ENCODE measurements at places on chromosomes 5 and 9.

GRCh38 chr5:146112476-146112875 lies 7.1 kb upstream of the PLAC8L1 start:
- no peak for DNase-seq

GRCh38 chr5:143985832-143986515 lies 174.0 kb downstream of the HMHB1 start:
- no peak for DNase-seq

DNA sequence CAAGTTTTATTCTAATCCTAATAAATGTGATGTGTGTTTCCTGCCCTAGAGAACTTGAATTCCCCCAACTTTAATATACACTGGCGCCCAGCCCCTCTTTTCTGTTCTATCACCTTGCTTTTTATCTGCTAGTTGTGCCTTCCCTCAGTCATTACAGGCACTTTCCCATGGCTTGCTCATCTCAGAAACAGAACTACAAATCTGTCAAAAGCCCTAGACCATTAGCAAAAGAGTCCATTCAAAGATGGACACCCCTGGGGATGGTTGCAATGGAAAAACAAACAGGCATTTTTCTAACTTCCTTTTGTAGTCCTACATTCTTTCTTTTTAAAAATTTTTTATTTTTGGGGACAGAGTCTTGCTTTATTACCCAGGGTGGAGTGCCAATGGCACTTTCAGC lies 48.2 kb downstream of the FRMD3 start:
- DNase-seq: no peak

DNA sequence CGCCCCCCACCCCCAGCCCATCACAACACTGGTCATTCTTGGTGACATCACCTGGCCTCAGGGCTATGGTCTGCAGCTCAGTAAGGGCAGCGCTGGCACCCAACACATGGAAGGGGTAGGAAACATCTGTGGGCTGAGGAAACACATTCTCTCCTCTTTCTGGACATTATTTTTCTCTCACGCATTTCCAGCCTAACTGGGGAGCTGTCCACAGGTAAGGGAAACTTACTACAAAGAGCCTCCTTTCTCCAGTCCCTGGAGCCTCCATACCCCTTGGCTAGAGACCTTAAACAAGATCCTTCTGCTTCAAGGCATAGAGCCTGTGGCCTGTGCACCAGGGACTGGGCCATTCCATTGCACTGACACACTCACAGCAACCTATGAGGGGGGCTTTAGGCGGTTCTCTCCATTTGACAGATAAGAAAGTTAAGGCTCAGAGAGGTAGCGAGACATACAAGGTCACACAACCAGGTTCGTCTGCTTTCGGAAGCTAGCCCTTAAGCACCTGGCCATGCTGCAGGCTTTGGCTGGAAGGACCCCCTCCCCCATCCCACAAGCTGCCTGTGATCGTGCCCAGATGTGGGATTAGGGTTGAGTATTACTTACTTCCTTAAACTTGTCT lies 40.7 kb downstream of the CXXC5 start:
- DNase-seq: no peak

DNA sequence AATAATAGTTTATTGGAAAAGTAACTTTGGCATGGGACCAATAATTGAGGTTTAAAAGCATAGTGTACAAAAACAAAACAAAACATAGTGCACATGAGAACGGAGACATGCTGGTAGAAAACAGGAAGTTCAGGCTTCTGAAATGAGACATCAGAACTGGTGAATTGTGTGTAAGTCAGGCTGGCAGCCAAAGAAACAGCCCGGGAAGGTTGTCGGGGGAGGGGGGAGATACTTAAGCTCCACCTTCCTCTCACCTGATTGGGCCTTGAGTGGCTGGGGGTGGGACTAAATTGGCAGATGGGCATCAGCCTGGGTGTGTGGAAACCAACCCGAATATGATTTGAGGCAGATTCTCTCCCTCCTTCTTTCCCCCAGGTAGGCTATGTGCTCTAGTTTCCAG lies 256.3 kb downstream of the SMARCA2 start:
- no peak for DNase-seq

- DNase-seq: no peak
Observed at GRCh38 chr9:89811886-89812450, 207.2 kb downstream of the GADD45G start.

DNA sequence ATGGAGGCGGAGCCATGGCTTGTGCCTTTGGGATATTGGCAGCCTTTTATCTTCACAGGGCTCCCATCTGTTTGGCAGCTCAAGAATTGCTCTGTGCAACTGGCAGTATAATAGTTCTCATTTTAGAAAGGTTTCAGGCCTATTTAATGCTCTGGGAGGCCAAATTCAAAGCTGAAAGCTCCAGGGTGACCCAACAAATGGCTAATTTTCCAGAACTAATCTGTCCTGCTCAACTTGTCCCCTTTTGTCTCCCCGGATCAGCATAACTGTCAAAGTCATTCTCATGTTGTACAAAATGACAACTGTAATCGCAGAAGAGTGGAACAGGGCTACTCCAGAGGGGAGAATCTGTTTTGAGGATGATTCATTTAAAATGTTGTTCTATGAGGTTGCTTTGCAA lies 52.6 kb upstream of the CXCL14 start:
- no peak for DNase-seq

DNA sequence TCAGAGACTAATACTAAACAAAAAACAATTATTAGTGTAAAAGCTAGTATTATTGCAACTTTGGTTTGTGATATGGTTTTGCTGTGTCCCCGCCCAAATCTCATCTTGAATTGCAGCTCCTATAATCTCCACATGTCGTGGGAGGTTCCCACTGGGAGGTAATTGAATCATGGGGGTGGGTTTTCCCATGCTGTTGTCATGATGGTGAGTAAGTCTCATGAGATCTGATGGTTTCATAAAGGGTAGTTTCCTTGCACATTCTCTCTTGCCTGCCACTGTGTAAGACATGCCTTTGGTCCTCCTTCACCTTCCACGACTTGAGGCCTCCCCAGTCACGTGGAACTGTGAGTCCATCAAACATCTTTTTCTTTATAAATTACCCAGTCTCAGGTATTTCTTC lies 325.9 kb upstream of the DAB2 start:
- DNase-seq: no peak

GRCh38 chr5:174589599-174589998 lies 134.8 kb upstream of the MSX2 start:
- DNase-seq: no peak
